NCI-H1417 (cell line): ENCODE measurements at places on chromosomes 11 and 22.

DNA sequence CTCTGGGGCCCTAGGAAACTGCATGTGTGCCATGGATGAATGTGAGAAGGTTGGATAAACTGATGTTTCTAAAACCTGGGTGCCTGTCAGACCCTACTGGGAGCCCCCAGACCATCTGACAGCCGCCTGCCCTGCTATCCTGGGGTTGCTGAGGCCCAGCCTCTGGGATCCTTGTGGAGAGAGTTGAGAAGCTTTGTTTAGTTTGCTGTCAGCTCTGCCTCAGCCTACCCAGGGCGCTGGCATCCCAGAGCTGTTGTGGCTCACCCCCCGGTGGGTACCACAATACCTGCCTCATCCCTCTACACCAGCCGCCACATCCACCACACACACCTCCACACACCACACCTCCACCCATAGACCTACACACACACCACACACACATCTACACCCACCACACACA is 38.5 kb upstream of the HMOX1 start:
- no peak for DNase-seq

DNA sequence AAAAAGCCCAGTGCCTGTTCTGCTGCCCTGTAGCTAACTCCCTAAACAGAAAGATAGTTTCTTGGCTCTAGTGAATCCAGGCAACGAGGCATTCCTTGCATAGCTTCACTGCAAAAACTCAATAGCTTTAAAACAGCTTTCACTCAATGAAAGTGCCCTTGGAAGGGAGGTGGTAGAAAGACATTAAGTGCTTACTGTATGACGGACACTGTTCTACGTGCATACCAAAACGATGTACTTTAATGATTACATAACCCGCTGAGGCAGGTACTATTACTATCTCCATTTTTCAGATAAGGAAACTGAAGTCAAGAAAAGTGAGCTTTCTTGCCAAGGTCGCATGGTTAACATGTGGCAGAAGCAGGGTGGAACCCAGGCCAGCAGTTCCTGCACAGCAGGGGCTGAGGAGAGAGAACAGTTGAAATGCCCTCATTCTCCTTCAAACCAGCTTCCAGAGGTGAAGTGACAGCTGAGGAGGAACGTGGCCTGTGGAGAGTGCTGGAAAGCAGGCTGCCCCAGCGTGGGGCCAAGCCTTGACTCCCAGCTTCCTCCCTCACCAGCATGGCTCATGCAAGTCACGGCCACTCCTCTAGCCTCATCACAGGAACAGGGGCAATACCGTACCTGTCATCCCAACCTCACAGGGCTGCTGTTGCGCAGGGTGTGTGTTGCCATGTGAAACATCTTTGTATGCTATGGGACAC is 227.5 kb upstream of the NARS2 start:
- no peak for DNase-seq

DNA sequence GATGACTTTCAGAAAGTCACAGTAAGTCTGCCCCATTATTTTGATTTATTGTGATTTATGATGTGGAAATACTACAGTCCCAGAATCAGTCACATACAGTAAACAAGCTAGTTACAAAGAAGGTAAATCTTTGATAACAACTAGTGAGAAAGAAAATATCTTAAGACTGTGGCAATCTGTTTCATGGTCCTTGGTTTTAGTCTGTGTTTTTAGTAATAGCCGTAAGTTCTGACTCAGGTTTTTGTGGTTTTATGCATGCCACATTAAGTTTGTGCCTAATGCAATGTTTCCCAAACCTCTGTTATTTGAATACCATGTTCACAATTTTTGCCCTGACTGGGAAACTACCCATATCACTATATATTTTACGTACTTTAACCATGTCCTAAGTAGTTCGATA is 6.7 kb downstream of the CEP295 start:
- DNase-seq = no peak

- DNase-seq = no peak
Measured at GRCh38 chr11:95378789-95379188, 147.8 kb upstream of the SESN3 start.

- no peak for DNase-seq
Measured at GRCh38 chr11:8203414-8203715, 34.5 kb upstream of the RIC3 start.

DNA sequence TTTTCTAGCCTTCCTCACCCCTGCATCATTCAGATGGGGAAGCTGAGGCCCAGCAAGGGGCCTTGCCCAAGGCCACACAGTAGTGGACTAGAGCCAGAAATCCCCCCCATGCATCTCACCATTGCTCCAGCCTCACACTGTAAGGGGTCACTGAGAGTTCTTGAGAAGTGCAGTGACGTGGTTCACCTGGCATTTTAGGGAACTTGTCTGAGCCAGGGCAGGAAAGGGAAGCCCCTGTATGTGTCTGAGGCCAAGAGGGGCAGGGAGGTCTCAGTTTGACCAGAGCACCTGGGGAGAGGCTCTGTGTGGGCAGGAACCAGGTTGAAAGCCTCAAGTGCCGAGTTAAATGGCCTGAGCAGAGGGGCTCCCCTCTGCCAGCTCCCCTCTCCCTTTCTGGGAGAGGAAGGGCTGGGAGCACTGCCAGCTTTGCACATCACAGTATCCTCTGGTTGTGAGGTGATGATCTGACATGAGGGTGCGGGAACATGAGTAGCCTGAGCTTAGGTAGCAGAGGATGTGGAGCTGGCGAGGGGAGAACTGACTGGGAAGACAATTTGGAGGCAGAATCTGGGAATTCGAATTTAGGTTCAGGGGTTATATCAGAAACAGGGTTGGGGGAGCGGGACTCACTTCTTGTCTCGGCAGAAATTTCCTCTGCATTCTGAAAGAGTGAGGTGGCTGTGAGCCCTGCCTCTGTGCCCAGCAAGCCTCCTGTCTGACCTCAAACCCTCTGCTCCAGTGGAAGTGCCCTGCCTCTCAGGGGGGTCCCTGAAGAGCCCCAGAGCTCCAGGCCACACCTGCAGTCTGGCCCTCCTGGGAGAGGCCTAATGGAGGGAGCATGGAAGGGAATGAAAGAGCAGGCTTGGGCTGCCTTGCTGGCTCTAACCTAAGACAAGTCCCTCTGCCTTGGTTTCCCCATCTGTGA is 14.6 kb downstream of the ARHGEF17 start:
- DNase-seq = no peak

DNA sequence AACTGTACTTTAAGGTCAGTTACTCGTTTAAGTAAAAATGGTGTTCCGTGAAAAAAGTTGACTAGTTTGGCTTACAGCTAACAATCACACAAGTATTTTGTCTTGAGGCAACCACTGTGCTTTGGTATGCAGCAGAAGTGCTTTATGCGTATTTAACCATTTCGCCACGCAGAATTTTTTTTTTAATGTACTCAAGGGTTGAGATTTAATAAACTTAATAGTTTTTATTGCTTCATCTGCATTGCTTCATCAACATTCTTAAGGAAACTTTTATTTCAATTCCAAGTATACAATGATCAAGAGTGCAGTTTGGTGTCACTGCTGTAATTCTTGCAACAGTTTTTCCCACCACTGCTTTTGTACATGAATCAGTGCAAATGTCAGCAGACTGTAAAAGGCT is 66.4 kb downstream of the ZNRF3 start:
- no peak for DNase-seq

- DNase-seq = no peak
Measured at GRCh38 chr22:17563936-17564391, 666 bp downstream of the SLC25A18 start.

- no peak for DNase-seq
Measured at GRCh38 chr22:50293441-50294318, 13.8 kb downstream of the PLXNB2 start.
